ENCODE measurements at places on chromosomes 4 and X.

DNA sequence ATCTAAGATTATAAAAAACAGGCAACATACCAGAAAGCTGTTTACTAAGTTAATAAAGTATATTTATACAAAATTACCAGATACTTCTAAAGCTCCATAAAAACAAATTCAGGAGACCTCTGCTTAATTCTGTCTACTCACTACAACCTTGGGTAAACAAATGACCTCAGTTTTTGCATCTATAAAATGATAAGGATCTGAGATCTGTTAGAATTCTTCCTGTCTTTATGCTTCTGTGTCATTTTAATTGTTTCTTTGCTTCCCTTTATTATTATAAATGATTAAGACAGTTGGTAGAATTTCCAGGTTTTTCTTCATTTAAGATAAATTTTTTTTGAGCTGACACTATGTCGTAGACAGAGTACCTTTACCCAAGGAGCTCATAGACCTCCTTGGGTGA lies 76.0 kb downstream of the ANK2 start:
- no peak for DNase-seq

DNA sequence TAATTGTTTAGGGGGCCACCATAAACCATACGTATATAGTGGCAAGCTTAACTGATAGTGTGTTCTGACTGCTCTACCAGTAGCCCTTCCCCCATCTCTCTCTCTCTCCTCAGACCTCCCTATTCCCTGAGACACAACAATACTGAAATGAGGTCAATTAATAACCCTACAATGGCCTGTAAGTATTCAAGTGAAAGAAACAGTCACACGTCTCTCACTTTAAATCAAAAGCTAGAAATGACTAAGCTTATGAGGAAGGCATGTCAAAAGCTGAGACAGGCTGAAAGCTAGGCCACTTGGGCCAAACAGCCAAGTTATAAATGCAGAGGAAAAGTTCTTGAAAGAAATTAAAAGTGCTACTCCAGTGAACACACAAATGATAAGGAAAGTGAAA lies 78.0 kb downstream of the PRDM5 start:
- no peak for DNase-seq

- DNase-seq, result no peak
Measured at GRCh38 chrX:15646543-15646942, 18.1 kb downstream of the CLTRN start.

DNA sequence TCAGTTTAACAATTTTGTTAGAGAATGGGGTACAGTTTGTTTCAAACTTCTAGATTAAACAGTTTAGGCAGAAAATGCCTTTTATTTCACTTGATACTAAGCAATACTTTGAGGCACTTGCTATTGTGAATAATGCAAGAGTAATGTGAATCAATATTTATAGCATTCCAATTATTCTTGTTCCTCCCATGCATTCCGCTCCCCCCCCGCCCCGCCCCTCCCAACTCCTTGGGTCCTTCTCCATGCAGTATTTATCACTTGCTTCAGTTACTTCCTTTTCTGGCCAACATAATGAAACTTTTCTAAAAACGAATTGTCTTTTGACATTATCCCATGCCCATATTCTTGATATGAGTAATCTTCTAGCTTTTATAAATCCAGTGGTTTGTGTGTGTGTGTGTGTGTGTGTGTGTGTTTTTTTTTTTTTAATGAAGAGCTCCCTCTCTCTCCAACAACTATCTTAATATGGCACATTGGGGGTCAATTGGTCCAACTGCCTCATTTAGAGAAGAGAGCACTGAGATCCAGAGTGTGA lies 1.6 kb downstream of the BANK1 start:
- DNase-seq, result no peak

GRCh38 chrX:1222531-1223241 lies 10.2 kb upstream of the CRLF2 start:
- no peak for DNase-seq

- peak; percentile 64 for DNase-seq
Measured at GRCh38 chr4:146243141-146243882, 29.0 kb downstream of the REELD1 start.

DNA sequence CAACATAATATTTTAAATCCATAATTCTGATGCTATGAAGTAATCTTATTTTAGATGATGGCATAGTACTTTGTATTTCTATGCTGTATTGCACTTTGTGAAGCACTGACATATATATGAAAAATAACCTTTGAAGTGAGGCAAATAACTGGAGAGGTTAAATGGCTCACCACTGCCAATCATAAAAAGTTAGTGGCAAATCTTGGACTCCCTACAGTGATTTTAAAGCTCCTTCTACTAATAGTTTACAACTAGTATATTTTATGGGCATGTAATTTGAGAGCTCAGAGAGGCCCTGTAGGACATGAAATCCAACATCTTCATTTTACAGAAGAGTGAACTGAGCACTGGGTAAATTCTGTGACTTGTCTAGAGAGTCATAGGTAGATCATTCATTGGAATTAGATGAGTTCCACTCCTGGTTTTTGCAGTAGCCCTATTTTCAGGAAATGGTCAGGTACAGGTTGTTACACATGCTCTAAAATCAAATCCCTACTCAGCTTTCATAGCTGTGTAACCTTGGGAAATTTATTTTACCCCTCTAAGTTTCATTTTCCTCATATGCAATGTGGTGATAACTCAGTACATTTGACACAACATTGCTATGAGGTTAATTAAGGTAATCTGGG lies 804 bp upstream of the GC start:
- DNase-seq, result no peak
